ENCODE measurements at places on chromosomes 6 and 20.

DNA sequence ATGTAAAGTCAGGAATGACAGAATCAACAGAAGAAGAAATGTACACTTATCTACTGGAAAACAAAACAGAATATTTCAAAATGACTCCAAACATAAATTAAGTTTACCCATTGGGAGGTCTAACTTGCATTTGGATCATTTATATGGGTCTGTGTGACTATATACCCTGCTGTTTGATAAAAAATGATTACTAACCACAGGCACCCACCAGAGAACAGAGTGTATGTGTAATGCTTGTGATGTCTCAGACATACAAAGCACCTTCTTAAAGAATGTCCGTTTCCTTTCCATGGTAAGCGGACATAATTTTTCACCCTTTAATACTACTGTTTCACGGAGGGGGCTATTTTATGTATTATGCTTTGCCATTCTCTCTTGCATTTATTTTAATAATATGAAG lies 19.2 kb downstream of the SIM1 start:
- no peak for DNase-seq

DNA sequence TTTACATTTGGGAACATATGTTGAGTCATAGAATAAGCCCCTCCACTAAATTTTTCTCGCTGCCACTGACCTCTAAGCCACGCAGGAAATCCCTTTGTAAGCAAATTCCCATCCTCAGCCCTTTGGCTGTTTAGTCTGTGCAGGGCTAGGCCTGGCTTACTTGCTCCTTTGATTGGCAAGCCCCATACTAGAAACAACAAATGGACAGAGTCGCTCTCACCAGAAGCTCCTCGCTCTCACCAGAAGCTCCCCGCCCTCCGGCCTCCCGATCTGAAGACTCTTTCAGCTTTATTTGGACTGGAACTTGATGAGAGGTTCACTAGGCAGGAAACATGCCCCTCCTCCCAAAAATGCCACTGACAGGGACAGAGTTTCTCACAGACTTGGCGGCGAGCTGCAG lies 149.2 kb upstream of the EXOC2 start:
- no peak for DNase-seq

- no peak for DNase-seq
Observed at GRCh38 chr20:20535051-20535450, 167.1 kb downstream of the INSM1 start.

DNA sequence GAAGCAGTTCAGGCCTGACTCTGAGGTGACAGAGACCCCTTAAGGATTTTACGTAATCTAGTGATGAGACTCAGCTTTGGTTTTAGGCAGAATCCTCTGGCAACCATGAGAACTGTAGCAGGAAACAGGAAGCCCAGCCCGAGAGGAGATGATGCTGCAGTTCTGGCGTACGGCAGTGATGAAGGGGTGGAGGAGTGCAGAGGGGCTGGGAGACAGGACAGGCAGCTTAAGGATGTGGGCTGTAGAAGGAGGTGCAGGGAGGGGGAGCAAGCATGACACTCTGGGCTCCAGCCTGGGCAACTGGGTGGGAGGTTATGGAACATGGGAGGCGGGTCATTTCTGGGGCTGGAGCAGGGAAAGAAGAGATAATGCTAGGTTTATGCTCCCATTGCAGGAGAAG lies 67.1 kb downstream of the LRFN2 start:
- DNase-seq, result no peak

DNA sequence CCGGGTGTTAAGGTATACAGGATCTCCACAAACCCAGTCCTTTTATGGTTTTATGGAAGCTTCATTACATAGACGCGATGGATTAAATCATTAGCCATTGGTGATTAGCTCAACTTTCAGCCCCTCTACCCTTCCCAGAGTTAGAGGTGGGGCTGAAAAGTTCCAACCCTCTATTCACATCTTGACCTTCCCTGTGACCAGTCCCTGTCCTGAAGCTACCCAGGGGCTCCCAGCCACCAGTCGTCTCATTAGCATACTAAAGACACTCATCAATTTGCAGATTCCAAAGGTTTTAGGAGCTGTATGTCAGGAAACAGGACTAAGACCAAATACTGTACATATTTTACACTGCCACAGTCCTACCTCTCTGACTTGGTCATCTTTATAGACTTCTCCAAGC lies 21.0 kb downstream of the KHDC1L start:
- no peak for DNase-seq

GRCh38 chr6:14023855-14024254 lies 93.7 kb upstream of the CD83 start:
- DNase-seq, result no peak

DNA sequence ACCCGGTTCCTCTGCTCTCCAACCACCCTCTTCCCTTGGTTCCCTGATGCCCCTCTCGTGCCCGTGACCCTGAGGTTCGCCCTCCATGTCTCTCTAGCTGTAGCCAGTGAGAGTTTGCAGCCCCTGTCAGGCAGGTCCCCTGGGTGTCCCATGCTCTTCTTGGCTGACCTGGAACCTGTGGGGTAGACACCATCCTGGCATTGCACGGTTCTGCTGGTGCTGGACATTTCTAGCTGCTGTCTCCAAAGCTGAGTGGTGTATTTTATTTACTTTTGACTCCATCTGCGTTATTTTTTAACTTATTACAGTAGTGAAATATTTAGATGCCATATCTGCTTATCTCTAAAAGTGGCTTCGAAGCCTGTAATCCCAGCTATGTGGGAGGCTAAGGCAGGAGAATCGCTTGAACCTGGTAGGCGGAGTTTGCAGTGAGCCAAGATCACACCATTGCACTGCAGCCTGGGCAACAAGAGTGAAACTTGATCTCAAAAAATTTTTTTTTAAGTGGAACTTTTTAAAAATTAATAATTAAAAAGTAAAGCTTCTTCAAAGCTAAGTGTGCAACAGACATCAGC lies 12.5 kb downstream of the ENTPD6 start:
- DNase-seq, result no peak

GRCh38 chr6:150016324-150017185 lies 8.8 kb downstream of the RAET1L start:
- peak; percentile 55 for DNase-seq

- no peak for DNase-seq
Observed at GRCh38 chr6:13766201-13766634, 48.1 kb downstream of the MCUR1 start.

- DNase-seq, result no peak
Observed at GRCh38 chr20:41627001-41627495, 8.9 kb upstream of the CHD6 start.

DNA sequence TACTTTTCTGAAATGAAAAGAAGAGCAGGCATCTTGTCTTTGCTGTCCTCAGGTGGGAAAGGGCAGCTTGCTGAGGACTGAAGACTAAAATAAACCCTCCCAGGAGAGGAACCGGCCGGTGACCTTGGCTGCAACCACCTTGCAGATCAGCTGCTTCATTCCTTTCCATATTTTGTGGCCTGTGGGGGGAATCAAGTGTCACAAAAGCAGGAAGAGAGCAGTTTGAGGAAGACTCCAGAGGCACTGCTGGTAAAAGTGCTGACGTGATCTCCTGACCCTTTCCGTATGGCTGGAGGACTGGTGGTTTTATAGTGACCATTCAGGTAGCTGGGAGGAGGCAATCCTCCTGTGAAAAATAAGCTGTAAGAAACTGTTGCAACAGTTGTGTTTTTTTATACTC lies 157.0 kb downstream of the PLCB4 start:
- no peak for DNase-seq

- DNase-seq, result no peak
Observed at GRCh38 chr6:144408161-144408560, 123.0 kb downstream of the UTRN start.

GRCh38 chr6:75852721-75853120 lies 103.7 kb downstream of the MYO6 start:
- no peak for DNase-seq

DNA sequence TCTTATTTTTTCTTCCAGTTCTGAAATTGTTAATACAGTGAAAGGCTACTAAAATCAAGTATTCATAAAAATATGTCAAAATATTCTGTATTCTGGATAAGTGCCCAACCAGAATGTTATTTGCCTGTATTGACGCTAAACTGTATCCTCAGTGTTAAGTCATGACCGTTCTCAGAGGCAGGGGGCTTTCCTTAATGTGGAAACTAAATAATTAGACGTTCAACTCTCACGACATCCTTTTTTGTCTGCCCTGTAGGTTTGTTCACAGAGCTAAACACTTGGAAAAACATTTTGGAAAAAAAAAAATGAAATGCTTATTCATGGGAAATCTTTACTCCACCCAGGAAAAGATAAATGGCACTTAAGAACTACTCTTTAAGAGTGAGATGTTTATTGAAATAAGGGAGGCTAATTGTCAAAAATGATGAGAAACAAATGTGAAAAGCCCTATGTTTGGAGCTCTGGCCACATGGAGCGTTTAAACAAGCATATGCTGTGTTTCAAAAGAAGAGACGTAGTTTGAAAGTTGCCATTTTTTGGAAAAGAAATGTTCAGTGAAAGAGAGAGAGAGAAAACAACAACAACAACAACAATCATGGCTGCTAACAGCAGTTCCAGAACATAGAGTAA lies 453.1 kb upstream of the MARCKS start:
- DNase-seq, result no peak

- no peak for DNase-seq
Observed at GRCh38 chr20:20448881-20449280, 81.0 kb downstream of the INSM1 start.

DNA sequence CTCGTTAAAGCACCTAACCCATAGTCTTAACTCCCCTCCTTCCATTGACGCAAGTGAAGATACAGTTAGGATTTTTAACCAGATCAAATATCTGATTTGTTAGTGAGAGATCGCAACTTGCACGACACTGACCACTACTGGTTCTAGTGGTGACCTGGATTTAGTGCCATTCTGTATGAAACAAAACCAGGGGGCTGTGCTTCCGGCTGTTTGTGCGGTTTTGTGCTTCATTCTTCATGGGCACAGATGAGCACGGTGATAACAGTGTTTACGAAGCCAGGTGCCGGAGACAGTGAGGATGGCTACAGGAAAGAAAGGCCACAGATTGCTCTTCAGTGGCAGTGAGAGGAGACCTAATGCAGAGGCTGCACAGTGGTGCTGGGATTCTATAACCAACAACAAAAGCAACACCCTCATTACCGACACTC lies 75.5 kb downstream of the NOL4L start:
- no peak for DNase-seq

DNA sequence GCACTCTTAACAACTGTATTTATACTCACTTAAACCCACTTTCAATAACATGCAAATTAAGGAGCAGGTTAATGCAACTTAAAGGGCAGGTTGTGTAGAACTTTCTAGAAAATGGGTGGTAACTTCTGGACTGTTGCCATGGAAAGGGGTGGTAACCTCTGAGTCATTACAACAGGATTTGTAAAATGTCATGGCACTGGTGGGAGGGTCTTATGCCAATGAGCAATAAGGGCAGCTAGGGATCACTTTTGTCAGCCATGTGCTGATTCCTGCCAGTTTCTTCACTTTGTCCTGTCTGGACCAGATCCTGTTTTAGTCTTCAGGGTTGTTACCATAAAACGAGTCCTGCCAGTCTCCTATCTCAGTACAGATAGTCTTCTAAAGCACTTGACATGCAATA lies 560.5 kb upstream of the PTCHD4 start:
- no peak for DNase-seq

DNA sequence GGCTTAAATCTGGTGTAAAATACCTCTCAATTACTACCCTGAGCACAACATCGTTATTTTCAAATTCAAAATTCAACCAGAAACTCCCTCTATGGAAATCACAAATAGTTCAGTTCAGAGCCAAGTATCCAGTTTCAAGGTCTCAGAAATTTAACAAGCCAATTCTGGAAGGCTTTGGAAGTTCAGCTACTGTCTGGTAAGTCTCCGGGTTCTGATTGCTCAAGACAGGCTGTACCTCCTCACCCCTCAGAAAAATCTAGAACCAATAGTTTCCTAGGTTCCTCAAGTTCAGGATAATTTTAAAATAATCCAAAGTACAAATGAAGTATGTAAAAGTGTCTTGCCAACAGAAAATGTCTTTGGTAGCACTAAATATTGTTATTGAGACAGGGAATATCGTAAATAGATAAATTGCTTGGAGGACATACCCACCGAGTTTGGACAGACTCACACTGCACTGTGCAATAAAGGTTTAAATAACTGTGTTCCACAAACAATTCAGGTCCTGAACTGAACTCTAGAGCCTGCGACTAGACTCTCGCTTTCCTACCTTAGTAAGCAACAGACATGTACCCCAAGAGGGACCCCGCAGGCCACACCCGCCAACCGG lies 729 bp downstream of the ATG5 start:
- no peak for DNase-seq

GRCh38 chr20:2918096-2919049 lies 45.1 kb downstream of the PTPRA start:
- no peak for DNase-seq

DNA sequence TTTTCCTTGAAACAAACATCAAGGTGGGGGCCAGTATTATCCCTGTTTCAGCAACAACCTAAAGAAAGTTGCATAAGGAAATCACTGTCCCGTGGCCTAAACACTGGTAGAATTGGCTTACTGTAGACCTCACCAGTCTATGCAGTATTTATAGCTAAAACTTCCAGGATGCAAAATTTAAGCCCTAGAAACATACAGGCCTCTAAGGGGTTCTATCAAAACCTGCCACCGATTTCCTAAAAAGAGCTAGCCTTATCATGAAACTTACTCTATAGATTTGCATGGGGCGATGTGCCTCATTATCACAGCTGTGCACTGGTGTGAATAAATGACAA lies 84.3 kb upstream of the FOXQ1 start:
- DNase-seq, result no peak

GRCh38 chr6:157088841-157089240 lies 234.5 kb downstream of the TMEM242 start:
- DNase-seq, result no peak

GRCh38 chr6:165701564-165702354 lies 38.7 kb upstream of the PDE10A start:
- DNase-seq, result no peak

- no peak for DNase-seq
Observed at GRCh38 chr20:56520180-56520579, 4.4 kb upstream of the FAM209A start.

GRCh38 chr20:20897145-20897544 lies 184.7 kb upstream of the RALGAPA2 start:
- DNase-seq, result no peak

- DNase-seq, result no peak
Observed at GRCh38 chr6:163391985-163392384, 22.5 kb upstream of the QKI start.

DNA sequence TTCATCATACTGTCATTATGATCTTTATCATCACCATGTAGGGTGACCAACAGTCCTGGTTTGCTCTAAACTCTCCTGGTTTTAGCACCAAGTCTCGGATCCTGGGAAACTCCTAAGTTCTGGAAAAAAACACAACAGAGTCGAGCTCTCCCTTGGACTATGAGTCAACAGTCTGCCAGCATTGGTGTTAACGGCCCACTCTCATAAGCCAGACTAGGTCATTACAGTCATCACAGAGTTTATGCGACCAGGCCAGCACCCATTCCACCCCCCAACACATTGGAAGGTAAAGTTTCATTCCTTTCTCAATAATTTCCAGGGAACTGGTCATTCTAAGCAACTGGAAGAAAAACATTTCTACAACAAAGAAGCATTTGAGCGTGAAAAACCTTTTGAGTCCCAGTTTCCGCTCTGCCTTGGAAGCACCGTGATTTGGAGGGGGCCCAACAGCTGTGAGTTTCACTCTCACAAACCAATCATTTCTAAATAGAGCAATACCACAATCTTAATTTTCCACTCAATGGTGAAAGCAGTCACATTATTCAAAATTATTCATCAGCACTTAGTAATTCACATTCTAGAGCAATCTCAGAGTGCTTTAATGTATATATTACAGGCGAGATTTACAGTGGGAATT lies 445.0 kb downstream of the CDH26 start:
- DNase-seq, result no peak
